Mesendoderm (in vitro differentiated cells): ENCODE measurements at places on chromosomes 3 and 15.

DNA sequence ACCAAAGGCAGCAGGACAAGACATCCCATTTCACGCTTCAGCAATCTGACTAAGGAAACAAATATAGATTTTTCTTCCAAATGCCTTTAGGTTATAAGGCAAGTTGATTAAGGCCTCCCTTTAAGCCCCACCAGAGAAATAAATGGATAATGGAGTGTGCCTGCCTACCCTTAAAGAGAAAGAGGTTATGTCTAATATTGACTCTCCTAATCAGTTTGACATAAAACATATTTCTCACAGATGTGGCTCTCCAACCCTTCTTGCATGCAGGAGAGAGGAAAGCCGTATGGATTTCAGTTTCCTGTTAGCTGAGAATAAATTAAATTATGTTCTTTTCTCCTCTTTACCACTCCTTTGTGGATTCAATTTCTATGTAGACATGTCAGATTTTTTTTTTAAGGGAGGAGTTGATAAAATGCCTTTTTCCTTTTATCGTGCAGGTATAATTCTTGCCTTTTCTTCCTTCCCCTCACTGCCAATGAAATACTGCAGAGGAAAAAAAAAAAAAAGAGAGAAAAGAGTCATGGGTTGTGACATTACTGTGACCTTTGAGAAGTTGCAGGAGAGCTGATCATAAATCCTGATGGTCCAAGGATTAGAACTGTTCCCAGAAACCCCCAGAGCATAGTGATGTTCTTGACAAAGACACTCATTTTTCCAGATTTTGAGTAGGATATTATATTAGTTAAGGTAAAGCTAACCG is 355.3 kb upstream of the SLCO3A1 start:
- DNase-seq, result no peak

DNA sequence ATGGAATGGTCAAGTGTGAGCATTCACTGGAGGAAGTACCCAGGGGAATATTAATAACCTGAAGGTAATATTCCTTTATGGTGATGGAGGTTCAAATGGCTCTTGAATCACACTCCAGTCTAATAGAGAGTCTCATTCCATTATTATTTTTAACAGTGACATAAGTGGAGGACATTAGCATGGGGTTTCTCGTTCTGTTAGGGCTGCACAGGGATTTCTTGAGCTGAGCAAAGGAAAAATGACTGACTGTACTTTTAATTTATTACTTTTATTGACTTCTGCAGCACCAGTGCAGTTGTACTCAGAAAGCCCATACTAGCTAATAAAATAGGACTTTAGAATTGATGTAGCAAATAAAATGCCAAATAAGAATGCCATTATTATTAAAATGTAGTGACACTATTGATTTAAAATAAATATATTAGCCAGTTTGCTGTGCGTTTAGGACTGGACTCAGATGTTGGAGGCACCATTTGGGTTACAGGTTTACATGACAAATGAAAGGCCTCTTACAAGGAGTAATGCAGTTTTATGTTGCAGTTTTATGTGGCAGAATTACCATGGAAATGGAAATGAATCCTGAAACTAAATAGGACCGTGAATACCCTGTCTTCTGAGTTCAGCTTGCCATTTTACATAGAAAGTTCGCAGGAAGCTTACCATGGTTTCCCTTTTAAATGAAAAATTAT is 705.1 kb upstream of the GRM7 start:
- no peak for DNase-seq

GRCh38 chr3:104474011-104474410 is 892.7 kb upstream of the ALCAM start:
- DNase-seq, result no peak

DNA sequence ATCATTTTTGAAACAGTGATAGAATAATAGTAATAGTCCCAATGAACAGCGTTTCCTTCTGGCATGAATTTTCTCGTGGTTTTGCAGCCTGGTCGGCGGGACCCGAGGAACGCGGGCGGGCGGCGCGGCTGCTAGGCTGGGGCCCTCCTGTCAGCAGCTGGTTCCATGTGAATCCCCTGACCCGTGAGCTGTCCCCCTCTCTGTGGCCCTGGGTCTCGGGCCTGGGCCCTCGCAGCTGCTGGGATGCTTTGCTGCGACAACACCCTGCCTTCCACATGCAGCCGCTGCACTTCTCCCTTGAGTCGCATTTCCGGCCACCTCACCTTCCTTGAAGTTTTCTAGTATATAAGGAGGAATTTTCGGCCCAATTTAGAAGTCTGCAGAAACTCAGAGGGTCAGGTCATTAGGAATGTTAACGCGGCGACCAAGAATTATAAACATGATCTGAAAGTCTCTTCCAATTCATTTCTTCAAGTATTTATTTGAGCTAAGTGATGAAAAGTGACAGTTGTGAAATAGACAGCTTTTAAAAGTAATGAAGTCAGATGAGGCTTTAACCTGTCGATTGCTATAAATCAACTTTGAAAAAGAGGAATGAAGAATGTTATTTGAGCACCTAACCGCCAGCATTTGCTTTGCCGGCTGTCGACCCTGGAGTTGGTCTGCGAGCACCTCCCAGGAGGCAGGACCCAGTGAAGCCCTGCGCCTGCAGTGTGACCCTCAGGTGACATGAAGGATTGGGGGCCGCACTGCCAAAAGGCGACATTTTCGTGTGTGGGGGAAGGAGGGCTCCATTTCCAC is 27.7 kb downstream of the NR2F2 start:
- peak; percentile 16 for DNase-seq

- no peak for DNase-seq
Observed at GRCh38 chr15:70795311-70795665, 31.9 kb upstream of the UACA start.

DNA sequence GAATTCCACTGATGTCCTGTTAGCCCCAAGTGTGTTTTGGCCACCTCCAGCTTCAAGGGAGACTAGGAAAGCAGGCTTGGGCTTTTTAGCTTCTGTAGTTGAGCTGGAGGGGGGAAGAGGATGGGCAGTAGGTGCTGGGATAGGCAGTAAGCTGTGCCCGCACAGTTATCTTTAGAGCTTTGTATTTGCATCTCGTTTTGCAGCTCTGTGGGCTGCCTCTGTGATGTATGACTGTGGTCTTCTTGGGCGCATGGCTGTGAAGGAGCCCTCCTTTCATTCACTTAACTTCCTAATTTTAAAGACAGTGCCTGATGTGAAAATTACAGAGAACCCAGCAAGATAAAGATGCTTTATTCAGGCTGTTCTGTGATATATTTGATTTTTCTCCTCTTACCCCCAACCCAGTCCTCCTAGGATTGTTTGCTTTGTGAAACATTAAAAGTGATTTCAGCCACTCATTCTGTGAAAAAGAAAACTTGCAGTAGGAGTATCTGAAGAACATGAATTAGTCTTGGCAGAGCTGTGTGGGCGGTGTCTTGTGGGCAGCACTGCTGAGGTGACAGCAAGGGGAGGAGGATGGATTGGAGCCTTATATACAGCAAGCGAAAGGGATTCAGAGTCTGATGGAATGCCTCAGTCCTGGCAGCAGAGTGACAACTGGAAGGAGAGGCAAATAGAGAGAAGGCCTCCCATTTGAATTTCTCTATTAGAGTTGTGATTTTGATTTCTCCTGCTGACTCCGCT is 74.3 kb downstream of the LARS2 start:
- no peak for DNase-seq

DNA sequence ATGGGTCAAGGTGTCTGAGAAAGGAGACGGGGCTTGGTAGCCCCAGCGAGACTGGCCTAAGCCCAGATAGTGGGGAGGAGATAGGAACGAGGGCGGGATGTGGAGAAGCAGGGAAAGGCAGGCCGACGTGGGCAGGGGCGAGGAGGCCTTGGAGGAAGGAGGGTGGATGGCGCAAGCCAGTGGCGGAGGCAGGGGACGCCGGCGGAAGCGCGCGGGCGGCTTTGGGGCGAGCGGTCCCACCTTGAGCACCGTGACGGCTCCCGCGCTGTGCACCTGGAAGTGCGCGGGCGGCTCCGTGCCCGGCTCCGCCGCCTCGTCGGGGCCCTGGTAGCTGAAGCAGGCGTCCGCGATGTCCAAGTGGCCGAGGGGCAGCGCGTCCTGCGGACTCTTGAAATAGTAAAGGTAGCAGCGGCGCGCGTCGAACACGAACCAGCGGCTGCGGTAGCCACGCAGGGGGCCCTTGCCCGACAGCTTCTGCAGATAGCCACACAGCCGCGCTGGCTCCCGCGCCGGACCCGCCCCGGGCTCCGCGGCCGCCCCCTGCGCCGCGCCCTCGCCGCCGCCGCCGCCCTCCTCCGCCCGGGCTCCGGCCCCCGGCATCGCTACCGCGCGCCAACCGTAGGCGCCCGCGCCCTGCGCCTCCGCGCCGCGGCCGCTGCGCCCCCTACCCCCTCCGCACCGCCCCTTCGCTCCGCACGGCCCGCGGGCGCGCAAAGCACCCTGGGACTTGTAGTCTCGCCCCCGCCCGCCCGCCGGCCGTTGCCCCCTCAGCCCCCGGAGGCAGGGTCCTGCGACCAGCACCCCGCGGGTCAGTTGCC is at the start of gene TBC1D2B:
Gene TBC1D2B, minus strand, starts transcription at position 659 of the 818 bp plus-strand sequence. Its CDS starts 59 bp downstream, at position 600.
- DNase-seq, result peak; percentile 54

DNA sequence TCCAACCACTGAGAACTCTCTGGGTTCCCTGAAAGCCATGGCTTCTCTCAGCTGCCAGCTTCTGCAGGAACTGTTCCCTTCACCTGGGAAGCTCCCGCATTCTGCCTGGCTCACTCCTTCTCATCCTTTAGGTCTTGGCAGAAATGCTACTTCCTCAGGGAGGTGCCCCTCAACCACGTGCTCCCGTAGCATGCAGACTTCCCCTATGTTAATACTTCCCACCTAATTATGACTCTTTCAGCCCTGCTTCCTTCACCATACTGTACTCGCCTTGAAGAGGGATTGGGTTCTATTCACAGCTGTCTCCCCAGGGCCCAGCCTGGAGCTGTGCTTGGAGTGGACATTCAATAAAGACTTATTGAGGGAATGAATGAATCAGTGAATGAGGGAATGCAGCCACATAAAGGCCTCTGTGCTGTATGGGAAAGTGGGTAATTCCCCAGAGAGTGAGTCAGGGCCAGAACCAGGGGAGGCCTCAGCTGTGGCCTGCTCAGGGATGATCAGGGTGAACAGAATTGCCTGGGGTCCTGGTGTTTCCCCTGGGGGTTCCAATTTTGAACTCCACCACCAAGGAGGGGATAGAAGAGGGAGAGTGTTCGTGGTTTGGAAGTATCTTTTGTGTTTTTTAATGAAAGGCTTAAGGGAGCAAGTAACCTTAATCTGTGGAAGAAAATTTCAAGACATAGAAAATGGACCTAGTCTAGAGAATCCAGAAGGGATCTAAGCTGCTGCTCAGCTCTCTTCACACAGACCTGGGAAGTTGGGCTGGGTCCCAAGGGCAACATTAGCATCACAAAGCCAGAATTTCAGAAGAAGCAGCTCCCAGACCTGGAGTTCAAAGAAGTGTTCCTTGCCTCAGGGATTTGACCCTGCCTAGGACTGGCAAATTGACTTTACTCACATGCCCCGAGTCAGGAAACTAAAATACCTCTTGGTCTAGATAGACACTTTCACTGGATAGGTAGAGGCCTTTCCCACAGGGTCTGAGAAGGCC is 14.6 kb upstream of the FAM107A start:
- no peak for DNase-seq

GRCh38 chr3:4797201-4797705 is 182.0 kb upstream of the BHLHE40 start:
- peak; percentile 45 for DNase-seq

DNA sequence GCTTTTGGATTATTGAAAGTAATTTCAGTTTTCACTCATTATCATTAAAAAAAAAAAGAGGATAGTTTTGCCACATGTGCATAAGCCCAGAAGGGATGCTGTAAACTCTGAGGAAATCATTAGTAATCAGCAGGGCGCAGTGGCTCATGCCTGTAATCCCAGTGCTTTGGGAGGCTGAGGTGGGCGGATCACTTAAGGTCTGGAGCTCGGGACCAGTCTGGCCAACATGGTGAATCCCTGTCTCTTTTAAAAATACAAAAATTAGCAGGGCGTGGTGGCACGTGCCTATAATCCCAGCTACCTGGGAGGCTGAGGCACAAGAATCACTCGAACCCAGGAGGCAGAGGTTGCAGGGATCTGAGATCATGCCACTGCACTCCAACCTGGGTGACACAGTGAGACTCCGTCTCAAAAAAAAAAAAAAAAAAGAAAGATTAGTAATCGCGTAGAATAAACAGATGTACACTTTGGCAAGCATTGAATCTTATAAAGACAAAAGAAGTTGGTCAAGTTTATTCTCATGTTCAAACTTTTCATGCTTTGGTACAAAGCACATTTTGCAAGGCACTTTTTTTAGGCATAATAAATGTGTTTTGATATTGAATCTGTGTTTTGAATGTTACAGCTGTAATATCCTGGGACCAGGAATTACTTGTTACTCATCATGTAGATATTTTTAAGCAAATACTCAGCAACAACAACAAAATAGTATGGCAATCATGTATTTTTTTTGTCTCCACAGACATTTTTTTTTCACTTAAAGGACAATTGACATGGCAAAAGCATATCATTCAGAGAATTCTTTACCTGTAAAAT is 93.2 kb upstream of the AGTR1 start:
- no peak for DNase-seq

- no peak for DNase-seq
Observed at GRCh38 chr15:93179072-93179471, 90.1 kb upstream of the RGMA start.

DNA sequence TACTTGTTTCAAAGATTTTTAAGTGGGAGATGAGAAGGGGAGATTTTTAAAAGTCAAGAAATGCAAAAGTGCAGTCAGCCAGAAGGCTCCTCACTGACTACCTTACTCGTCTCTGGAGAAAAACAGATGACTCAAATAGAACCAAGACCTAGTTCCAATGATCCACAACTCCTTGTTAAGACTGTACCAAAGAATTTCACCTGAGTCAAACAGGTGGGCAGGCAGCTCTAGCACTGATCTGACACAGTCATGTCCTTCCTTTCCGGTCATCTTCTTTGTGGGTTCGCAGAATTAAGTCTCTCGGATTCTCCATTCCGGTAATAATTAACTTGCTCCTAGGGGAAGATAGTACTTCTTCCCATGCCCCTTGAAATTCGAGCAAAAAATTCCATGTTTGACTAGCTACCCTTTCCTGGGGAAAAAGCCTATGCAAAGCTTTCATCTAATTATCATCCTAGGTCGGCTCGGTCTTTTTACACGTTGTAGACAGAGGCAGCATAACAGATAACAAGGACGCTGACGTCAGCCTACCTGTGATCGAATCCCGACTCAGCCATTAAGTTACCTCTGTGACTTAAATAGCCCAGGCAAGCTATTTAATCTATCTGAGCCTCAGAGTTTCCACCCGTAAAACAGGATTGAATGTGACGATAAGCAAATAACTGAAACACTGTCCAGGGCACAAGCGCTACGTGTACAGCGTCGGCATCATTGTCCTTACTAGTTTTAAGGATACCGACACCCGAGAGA is 758 bp downstream of the SELENOK start:
- DNase-seq, result peak; percentile 82

DNA sequence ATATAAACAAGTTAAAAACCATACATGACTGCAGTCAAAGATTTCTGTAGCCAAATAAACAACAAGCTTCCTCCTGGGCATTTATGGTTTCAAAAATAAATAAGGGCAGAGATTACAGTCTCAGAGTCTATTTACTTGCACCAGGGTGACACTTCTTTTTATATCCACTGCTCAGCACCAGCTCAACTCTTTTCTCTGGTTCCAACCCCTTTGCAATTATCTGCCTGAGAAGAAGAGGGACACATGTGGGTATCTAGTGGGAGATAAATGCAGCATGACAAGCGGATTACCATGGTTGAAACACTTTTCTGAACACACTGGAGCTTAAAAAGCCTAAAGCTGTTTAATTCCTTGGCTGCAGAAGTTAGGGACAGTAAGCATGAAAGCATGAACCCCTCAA is 311.5 kb downstream of the CNTN3 start:
- DNase-seq, result no peak
